ENCODE measurements at places on chromosomes 12 and 14.

DNA sequence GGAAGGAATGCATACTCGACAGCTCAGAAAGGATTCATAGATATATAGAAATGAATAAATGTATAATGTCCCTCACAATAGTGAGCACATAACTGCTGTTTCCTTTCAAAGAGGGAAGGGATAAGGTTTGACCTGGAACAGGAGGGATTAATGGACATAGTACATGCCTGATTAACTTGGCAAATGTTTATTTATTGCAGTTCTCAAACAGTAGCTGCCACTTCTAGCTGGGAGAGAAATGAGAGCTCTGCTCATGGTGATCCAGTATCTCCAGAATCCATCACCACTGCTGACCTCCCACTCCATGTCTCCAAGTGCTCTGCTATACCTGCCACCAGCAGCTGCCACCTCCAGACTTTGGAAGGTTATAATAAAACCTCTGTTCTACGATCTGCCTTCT lies 108.1 kb downstream of the LRIG3 start:
- DNase-seq, result peak; percentile 78

- no peak for DNase-seq
Observed at GRCh38 chr14:51595881-51596455, 55.7 kb upstream of the FRMD6 start.

DNA sequence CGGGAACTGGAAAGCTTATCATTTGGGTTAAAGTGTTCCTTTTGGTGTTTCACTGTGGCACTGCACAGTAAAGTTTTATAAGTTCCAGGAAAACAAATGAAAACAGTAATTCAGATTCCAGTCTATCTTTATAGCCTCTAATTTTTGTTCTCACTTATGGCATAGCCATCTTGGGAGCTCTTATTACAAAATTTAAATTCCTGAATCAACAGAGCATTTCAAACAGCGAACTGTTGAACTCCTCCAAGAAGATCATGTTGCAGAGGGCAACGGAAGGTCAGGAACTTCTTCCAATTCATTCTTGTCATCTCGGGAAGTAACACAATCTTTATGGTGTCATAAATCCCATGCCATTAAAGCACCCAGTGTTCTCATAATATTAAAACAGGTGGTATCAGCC lies 229.1 kb downstream of the KCNC2 start:
- no peak for DNase-seq

DNA sequence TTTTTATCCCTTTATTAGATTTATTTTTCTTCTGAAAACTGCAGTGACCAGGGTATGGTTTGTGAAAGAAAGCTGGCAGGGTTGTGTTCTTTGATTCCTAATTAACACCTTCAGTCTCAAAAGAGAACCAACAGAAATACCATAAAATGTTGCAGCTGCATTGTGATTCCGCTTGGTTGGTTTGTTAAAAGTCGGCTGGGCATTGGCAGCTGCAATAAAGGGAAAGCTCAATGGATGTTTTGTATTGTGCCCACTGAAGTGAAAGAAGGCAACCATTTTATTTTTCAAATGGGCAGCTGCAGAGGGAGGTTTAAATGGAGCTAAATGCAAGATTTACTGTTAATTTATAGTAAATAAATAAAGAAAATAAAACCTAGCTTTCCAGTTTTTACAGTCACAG lies 16.7 kb downstream of the LGR5 start:
- no peak for DNase-seq

GRCh38 chr12:24898185-24898584 lies 50.7 kb downstream of the BCAT1 start:
- DNase-seq, result no peak

DNA sequence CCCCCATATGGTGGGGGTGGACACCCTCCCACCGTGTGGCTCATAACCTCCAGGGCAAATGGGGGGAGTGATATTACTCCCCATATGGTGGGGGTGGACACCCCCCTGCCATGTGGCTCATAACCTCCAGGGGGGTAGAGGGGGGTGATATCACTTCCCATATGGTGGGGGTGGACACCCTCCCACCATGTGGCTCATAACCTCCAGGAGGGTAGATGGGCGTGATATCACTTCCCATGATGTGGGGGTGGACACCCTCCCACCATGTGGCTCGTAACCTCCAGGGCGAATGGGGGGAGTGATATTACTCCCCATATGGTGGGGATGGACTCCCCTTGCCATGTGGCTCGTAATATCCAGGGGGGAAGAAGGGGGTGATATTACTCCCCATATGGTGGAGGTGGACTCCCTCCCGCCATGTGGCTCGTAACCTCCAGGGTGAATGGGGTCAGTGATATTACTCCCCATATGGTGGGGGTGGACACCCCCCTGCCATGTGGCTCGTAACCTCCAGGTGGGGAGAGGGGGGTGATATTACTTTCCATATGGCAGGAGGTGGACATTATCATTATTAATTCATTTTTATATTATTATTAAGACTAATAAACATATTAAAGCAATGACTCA lies 51.2 kb upstream of the OXA1L start:
- no peak for DNase-seq

GRCh38 chr14:69712599-69713088 lies 54.3 kb upstream of the SRSF5 start:
- peak; percentile 81 for DNase-seq

- no peak for DNase-seq
Observed at GRCh38 chr12:67804168-67804567, 155.6 kb downstream of the DYRK2 start.

DNA sequence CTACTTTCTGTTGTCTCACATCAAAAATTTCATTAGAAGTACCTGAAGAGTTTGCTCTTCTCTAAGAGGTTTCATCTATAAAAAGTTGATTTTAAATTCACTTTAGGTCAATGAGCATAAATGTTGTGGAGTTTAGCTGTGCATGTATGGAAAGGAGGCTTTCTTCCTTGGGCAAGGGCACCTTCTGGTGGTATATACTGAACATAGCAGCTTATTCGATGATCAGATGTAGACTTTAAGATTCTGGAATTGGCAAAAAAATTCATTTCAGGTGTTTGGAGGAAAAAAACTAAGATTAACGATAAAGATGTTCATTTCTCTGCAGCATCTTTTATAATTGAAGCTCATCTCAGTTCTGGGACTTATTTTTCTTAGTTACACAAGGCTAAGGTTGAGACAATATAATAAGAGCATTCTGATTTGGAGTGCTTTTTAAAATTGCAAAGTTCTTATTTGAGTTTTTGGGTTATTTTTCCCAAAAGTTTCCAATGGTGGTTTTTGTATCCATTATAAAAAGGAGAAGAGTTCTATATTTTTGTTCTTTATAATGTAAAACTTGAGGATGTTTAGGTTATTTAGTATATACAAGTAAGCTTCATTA lies 46.8 kb downstream of the TMEM117 start:
- DNase-seq, result peak; percentile 91

DNA sequence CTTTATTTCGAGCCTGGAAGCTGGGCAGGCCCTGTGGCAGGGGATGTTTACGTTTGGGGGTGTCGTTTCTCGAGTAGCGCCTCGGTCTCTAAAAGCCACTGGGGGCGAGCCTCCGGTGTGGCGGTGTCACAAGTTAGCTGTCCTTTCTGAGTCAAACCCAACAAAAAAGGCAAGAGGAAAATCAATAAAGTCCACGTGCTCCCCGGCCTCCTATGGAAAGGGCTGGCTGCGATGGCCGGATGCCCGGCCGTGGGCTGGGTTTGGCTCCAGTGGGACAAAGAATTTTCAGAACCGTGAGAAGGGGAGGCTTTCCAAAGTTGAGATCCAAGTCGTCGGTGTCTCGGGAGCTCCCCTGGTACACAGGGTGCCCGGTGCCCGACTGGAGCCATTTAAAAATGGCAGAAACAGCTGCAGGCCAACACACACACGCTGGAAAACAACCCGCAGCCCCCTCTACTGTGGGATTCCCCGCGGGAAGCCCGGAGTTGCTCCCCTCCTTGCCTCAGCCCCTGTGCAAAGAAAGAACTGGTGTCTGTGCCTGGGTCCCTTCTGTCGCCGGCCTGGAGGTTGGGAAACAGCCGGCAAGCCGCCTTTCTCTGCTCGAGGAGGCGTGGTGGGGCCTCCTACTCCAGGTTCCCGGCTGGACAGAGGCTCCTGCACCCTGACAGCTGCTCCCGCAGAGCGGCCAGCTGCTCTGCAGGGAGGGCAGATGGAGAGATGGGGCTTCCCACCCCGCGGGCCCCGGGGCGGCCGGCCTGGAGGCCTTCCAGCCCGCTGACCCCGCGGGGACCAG lies 1.9 kb downstream of the BCL7A start:
- peak; percentile 87 for DNase-seq

GRCh38 chr12:54004841-54005530 lies 3.8 kb upstream of the HOXC8 start:
- peak; percentile 57 for DNase-seq

GRCh38 chr12:38892087-38892786 lies 13.2 kb downstream of the CPNE8 start:
- DNase-seq, result peak; percentile 86

- no peak for DNase-seq
Observed at GRCh38 chr14:25056688-25057078, 6.7 kb upstream of the STXBP6 start.

DNA sequence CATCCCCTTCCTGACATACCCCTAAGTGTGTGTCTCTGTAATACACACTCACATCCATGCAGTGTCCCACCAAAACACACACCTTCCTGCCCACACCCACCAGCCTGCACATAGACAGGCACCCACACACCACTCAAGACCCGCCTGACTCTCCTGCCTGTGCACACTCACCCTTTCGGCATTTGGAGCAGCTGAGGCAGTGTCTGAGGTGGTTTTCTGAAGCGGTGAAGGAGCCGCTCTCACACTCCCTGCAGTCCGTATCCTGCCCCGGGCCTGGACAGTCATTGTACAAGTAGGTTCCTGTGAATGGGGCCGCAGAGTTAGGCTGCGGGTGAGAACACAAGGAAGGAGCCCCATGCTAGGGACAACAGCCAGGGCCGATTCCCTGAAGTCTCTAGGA lies 8.3 kb downstream of the TNFRSF1A start:
- no peak for DNase-seq

DNA sequence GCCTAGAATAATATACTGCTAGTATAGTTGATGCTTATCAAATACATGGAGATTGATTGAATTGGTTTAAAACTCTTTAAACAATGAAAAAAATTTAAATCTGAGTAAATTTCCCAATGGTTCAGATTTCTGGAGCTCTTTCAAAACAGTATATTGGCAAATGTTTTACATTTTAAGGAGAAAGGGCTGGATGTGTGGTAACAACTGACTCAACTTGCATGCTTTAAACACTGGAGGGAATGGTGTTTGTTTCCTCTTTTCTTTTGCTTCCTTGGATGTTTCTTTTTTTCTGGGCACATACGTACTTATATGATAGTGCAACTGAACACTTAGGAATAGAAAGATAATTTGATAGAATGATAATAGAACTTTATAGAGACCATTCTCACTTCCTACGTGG lies 73.8 kb upstream of the RFX4 start:
- no peak for DNase-seq

DNA sequence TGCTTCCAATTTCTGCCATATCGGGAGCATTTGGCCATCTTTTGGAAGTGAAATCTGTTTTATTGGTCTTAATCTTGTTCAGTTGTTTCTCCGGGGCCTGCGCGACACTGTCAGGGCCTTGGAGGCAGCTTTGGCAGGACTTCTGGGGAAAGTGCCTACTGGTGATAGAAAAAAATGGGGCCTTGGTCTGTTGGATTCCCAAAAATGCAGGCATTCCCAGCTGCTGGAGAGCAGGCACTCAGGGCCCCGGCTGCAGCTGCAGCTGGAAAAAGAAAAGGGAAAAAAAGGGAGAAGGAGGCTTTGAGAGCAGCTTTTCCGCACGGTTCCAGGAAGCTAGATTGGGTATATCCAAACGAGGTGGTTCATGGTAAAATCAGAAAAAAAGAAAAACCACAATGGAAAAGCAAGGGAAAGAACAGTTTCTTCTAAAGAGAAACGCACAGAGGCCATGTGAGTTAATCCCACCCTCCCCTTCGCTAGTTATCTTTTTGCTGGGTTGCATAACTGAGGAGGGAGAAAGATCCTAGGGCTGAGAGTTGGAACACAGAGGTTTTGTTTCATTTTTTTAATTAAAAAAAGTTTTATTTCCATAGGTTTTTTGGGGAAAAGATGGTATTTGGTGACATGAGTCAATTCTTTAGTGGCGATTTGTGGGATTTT lies 134.7 kb upstream of the RFLNA start:
- no peak for DNase-seq

- no peak for DNase-seq
Observed at GRCh38 chr12:108321688-108322087, 17.4 kb downstream of the CMKLR1 start.

DNA sequence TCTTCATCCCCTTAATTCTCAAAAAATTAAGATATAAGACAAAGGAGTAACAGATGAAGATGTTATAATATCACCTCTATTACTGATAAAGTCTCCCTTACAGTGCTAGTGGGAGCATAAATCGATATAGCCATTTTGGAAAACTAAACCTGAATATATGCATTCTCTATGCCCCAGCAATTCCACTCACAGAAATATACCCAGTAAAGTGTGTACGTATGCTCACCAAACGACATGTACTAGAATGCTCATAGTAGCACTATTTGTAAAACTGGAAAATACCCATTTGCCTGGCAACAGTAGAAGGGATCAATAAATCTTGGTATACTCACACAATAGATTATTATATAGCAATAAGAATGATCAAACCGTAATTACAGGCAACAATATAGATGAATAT lies 44.0 kb upstream of the HIF1A start:
- DNase-seq, result no peak

GRCh38 chr14:101022916-101023435 lies 119.5 kb upstream of the RTL1 start:
- DNase-seq, result no peak

GRCh38 chr14:102464846-102465341 lies 44.7 kb downstream of the ANKRD9 start:
- DNase-seq, result peak; percentile 28

DNA sequence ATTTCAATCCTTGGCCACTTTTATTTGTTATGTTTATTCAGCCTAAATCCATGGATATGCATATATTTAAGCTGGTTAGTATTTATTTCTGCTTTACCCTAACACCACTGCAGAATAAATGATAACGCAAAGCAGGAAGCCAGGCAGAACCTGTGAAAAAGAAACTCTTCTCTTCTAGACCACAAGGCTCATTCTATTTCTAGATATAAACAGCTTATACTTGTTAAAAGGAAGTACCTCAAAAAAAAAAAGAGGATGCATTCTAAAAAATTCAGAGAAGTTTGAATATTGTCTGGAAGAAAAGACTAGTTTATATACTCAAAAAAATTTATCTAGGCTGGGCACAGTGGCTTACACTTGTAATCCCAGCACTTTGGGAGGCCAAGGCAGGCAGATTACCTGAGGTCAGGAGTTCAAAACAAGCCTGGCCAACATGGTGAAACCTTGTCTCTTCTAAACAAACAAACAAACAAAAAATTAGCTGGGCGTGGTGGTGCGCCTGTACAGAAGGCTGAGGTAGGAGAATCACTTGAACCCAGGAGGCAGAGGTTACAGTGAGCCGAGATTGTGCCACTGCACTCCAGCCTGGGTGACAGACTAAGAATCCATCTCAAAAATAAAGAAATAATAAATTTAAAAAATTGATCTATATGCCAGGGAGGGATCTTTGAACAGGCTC lies 55.8 kb downstream of the GALNT4 start:
- no peak for DNase-seq
